ENCODE measurements at places on chromosomes 7 and 10.

DNA sequence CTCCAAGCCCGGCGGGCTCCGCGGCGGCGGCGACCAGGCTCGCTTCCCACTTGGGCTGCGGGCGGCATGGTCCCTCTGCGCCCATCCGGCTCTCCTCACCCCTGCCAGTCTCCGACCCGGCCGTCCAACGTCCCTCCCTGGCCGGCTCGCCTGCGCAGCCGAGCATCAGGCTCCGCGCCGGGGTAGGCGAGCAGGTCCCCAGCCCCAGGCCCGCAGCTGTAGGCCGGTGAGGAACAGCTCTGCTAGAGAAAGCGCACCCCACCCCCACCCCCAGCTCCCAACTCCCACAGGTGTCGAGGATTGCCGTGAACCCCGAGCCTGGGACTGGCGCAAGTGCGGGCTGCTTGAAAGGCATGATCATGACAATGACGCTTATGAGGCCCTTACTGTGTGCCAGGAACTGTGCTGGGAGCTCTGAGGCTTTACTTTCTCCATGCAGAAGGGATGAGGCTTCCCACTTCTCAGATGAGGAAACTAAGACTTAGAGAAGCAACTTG is 20.8 kb upstream of the PAX2 start:
- DNase-seq: no peak

GRCh38 chr10:47238331-47239095 is 61.5 kb upstream of the GDF10 start:
- DNase-seq: no peak

DNA sequence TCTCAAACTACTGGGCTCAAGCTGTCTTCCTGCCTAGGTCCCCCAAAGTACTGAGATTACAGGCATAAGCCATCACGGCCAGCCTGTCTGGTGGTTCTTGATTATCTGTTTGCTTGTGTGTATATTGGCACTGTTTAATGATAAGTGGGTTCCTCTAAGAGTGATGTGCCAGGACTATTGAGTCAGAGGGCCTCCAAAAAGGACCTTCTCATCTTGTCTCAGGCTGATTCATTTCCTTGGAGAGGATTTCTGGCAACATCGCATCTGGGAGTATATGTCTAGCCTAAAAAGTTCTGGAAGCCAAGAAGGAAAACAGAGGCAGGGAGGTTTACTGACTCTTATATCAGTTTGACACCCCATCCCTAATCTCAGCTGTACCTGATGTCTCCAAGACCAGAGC is 27.1 kb upstream of the AKAP9 start:
- no peak for DNase-seq

DNA sequence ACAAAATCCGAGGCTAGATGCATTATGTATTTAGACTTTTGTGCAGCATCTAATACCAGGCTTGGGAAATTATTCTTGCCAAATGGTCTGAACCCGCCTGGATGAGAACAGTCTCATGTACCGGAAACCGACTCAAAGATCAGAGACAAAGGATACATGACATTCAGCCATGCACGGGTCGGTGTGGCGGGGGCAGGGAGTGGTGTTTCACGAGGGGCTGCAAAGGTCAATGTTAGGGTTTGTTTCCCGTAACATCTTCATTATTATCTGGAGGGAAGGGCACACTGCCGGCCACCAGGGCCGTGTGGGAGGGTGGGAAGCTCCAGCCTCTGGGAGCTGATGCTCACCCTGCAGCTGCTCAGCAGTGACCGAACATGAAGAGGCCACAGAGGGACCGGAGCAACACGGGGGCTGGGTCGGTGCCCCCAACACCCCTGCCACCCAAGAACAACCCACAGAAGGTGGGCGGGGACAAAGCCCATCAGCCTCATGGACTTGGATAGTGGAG is 23.1 kb downstream of the CNPY1 start:
- no peak for DNase-seq

GRCh38 chr10:133460208-133460769 is 6.5 kb downstream of the SCART1 start:
- no peak for DNase-seq

DNA sequence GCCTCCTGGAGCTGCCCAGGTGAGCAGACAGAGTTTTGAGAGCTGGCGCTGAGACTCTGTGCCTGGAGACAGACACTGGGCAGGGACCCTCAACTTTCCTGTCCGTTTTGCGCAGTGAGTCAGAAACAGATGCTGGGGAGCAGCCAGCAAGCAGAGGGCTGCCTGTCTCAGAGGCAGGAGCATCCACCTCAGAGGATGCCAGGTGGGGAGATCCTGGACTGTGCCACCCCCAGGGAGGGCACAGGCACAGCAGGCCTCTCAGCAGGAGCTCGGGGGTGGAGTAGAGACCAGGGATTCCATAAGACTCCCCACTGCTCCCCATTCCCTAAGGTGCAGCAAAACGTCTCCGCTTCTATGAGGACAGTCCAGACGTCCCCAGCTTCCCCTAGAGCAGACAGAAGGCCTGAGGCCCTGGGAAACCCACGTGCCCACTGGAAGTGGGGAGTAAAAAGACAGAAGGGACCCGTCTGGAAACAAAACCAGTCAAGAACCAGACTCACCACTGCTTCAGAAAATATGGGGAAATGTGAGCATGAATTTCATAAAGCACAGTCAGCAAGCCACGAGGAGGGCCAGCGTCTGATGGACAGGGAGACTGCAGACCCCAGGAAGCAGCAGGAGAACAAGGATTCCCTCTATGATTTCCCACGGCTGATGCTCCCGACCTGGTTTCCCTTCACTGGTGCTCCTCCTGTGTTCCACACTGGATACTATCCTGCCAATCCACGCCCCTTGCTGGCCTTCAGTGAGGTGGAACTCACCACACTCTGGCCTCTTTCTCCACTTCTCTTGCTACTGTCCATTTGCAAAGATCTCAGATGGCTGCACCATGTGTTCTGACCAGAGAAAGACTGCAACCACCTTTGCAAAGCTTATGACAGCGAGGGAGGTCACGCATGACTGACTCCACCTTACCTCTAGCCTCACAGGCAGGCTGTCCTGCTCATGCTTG is 151.3 kb upstream of the FAM20C start:
- DNase-seq: no peak

DNA sequence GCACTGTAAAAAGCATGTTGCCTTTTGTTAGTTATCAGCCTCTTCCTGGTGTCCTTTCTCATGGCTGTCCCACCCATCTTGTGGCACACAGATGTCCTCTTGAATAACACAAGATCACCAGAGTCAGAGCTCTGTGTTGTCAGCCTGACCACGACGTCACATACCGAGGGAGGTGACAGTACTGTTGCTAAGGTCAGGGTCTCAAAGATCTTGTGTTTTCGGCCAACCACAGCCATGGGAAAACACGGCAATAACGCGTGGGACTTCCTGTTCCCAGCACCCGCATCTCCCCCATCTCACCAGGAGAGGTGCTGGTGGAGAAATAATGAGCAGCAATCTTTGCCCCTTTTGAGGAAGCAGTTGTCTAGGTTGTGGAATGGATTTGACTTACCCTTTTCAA is 40.4 kb downstream of the NPVF start:
- no peak for DNase-seq

- no peak for DNase-seq
These were observed 817 bp downstream of the MLLT10 start for GRCh38 chr10:21534604-21535493.

Measured in stimulated activated CD4-positive, alpha-beta T cell treated with anti-CD3 and anti-CD28 coated beads, Interleukin-15, amount 100 ng/mL, for 48 hours (primary cell).